ENCODE measurements at places on chromosomes 1 and 21.

DNA sequence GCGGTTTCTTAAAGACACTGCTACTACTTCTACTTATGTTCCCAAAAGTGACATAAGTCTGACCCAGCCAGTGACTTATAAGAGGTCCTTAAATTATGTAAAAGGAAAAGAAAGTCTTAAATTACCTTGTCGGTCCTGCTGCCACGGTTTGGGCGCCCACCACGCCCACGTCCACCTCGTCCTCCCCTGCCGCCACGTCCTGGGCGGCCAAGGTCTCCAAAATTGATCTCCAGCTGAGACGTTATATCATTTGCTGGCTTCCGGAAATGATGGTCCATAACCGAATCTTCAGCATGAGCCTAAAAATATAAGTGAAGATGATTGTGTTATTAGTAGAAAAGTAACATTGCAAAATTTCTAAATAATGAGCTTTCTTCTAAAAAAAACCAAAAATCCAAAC, 15.2 kb downstream of the SERBP1 start:
- DNase-seq: no peak

- DNase-seq: peak; percentile 56
These were observed 7.5 kb downstream of the CNN3 start for GRCh38 chr1:94919241-94920030.

DNA sequence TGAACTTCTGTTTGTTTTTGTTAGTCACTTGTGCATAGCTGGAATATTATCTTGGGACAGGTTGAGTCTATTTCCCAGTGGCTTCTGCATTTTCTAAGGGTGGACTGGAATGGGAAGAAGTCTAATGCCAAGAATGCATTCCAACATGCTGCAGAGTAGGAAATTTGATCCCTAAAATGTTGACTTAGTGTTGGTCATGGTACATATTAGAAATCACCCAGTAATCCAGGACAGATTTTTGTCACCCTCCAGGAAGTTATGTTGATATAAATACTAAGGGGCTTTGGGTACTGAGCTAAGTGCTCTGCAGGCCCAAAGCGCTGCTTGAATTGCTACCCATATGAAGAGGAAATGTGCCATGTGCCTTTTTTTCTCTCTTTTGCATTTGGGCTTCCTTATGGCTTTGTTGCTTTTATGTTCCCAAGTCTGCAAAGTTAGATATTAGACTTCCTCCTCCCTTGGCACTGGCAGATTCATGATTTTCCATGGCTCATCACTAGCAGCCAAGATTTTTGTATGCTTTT, 10.0 kb downstream of the ARID1A start:
- peak; percentile 94 for DNase-seq

GRCh38 chr1:26583646-26584485, 54.3 kb downstream of the RPS6KA1 start:
- peak; percentile 32 for DNase-seq

DNA sequence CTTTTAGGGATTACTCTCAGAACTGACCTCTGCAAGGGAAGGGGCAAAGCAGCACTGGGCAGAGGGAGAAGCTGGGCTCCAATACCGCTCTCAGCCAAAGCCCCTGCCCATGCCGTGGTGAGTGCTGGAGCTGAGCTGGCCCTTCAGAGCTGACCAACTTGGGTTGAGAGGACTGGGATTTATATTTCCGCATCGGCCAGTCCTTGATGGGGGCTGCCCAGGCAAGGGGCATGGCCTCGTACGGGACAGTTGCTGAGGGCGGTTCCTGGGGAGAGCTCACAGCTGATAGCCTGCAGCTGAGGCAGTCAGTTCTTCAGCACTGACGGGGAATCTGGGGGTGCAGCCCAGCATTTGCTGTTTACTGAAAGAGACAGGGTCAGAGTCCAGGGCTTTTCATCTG, 8.0 kb downstream of the HUNK start:
- DNase-seq: no peak

- peak; percentile 33 for DNase-seq
These were observed at the start of gene ARHGEF16 for GRCh38 chr1:3453891-3454810. ARHGEF16 (plus strand) TSS chr1:3454665; CDS start chr1:3463085, 8,420 bp downstream.

- no peak for DNase-seq
These were observed 905.7 kb downstream of the LTN1 start for GRCh38 chr21:28086861-28087581.

DNA sequence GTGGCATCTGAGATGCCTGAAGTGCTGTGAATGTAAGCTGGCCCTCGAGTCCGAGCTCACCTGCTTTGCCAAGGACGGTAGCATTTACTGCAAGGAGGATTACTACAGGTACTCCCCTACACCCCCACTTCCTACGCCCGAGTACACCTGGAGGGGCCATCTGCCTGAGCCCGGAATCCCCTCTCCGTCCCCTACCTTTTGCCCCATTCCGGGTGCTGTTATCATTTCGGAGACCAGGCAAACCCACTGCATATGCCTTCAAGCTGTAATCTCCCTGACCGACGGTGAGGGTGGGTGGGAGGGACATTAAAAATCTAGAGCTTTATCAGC, 2.9 kb downstream of the LHX9 start:
- DNase-seq: no peak

- no peak for DNase-seq
These were observed at the start of the genes FAM229A and TSSK3 for GRCh38 chr1:32362474-32363313. FAM229A (minus strand) TSS chr1:32362485; CDS start chr1:32362091, 394 bp downstream. TSSK3 (plus strand) TSS chr1:32362539; CDS start chr1:32362702, 163 bp downstream.

GRCh38 chr1:16903054-16903453, 7.3 kb downstream of the RNU1-2 start:
- DNase-seq: peak; percentile 57

DNA sequence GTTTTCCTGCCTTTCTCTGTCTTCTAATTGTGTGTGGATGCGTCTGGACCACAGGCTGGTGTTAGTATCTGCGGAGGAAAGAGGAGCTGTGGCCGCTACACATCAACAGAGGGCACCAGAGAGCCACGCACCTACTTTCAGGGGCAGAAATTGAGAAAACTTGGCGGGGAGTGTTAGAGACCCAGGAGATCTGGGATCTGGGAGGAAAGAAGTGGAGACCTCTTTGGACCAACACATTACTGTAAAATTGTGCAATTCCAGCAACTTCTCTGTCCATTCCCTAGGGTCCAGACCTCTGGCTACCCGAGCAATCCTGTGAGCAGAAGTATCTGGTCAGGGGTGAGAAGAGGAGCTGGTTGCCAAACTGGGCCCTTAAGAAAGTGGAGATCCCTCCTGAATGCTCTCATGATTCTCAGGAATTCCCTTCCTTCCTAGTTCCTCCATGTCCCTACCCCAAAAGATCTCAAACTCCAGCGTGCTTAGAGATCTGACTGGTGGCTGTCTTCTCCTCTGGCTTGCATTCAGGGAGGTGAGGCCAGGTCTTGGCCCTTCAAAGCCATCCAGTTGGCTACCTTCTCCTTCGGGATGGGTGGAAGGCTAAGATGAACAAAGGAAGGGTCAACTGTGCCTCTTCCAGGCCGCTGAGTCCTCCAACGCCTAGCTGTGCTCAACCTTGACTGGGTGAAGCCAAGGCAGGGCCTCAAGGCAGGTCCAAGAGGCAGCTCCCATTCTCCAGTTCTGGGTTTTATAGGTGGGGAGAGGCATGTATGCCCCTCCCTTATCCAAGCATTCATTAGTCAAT, 1.2 kb upstream of the KIRREL1 start:
- peak; percentile 53 for DNase-seq

DNA sequence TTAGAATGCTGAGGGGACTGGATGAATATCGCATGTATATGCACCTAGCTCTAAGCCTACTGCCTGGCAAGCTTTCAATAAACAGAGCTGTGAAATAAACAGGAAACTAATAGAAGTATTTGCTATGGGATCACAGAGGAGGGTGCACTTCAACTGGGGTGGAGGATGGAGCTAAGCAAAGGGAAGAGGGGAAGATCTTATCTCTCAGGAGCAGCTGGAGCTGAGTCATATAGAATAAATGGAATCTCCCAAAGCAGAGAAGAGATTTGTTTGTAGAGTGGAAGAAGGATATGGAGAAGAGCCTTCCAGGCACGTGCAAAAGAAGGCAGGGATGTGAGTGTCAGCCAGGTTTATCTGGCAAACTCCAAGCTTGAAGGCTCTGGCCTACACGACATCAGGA, 17.0 kb upstream of the KCNA10 start:
- DNase-seq: no peak

- DNase-seq: no peak
These were observed 284.6 kb downstream of the PTBP2 start for GRCh38 chr1:97006044-97006661.

DNA sequence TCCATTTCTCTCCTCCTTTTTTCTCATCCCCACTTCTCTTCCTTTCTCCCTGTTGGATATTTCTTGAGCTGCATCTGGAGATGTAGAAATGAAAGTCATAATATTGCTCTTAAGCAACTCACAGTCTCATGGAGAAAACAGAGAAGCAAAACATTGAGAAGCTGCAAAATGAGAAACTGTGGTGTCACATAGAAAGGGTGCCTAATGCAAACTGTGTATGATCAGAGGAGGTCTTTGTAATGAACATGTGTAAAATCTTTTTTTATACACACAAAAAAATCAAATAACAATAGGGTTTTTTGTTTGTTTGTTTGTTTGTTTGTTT, 11.8 kb upstream of the SLAMF7 start:
- no peak for DNase-seq

DNA sequence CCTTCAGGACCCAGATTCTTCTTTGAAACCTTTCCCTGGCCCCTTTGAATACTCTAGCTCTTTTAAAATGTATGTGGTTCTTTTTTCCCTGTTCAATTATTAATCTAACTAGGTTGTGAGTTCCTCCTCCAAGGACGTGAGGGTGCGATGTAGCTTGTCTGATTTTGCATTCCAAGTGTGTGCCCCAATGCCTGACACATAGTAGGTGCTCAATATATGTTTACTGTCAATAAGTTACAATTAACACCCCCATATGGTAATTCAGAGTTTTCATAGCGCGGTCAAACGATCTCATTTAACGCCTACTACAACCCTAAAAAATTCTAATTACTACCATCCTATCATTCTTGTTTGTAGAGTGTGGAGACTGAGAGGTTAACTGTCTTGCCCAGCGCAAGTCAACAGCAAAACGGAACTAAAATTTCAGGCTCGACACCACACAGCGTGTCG, 482 bp upstream of the MTR start:
- no peak for DNase-seq

GRCh38 chr1:211527006-211527405, 35.0 kb upstream of the RD3 start:
- DNase-seq: no peak

DNA sequence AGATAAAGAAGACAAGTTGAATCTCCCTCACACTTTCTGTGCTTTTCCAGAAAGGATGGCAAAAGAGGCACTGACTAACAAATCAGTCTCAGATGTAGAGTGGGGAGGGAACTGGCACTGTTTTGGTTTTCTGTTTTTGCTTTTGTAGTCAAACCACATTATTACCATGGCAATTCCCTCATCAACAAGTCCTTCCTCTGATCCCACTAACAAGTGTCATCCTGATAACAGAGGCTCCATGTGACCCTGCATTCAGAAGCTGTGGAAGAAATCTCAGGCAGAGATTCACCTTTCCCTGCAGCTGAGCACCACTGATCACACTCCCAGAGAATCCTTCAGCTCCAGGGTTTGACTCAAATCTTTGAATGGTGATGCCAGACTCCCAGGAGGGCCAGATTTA, 203.4 kb downstream of the TNR start:
- DNase-seq: no peak

GRCh38 chr1:235911876-235912275, 45.2 kb upstream of the LYST start:
- DNase-seq: no peak

- peak; percentile 90 for DNase-seq
These were observed 105.3 kb upstream of the SERBP1 start for GRCh38 chr1:67535474-67535873.

- peak; percentile 67 for DNase-seq
These were observed 4.9 kb downstream of the RGS1 start for GRCh38 chr1:192580351-192580962.

DNA sequence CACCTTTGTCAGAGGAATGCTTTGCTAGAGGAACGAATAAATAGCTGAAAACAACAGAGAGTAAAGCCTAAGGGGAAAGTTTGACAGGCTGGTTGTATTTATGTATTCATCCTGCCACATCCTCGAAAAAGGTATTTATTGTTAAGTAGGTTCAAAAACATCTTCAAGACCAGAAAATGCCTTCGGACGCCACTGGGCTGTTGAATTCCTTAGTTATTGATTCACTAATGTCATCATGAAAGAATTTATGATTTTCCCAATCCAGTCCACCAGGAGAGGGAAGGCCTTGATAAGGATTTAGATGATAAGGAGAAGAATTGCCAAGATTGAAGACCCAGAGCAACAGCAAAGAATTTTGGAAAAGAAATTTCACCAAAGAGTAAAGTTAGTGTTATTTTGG, 35.2 kb upstream of the MAB21L3 start:
- DNase-seq: peak; percentile 16

DNA sequence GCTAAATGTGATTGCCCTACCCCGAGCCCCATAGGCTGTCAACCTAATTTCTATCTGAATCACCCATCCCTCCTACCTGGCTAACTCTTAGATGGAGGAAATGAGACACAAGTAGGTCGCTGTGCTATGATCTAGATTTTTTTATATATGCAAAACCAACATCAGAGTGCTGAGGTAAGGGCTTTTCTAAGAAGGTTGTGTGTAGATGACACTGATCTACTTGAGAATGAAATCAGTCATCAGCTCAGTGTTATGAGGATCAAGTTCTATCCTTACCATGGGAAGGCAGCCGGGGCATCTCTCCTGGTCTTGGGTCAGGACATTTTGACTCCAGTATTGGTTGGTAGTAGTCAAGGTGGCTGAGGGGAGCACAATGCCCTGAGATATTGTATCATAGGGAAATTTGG, 23.6 kb downstream of the SLAMF1 start:
- DNase-seq: no peak

DNA sequence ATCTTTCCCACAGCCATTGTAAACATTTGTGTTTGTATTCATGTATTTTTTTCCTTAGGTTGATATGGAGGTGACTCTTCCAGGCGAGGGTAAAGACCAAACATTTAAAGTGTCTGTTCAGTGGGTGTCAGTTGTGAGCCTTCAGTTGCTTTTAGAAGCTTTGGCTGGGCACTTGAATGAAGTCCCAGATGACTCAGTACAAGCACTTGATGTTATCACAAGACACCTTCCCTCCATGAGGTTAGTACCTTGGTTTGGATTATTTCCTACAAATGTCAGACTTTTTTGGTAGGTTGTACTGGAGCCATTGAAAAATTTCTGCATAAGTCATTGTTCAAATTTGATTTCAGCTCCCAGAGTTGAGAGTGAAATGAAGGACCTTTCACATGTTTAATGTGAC, 17.4 kb downstream of the AGO4 start:
- no peak for DNase-seq

DNA sequence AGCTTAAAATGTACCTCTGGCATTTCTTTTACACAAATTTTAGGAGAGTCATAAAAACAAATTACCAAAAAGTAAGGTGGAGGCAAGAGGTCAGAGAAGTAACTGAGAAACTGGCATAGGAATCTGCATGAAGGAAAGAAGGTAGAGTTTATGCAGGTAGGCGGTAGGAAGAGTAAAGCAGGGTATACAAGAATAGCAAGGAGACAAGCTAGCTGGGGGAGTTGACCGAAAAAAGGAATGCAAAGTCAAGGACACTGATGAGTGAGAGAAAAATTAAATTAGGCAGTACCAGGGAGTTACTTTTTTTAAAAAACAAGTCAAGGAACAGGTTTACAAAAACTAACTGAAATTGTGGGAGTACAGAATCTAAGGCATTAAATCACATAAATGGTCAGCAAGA, 56.0 kb downstream of the FOXJ3 start:
- no peak for DNase-seq
